ENCODE measurements at places on chromosomes 5 and 9.

GRCh38 chr5:107813559-107813958 lies 142.8 kb upstream of the EFNA5 start:
- no peak for DNase-seq

- no peak for DNase-seq
Observed at GRCh38 chr9:134422301-134423090, 96.2 kb downstream of the RXRA start.

GRCh38 chr5:151648988-151649387 lies 37.7 kb downstream of the SPARC start:
- no peak for DNase-seq

DNA sequence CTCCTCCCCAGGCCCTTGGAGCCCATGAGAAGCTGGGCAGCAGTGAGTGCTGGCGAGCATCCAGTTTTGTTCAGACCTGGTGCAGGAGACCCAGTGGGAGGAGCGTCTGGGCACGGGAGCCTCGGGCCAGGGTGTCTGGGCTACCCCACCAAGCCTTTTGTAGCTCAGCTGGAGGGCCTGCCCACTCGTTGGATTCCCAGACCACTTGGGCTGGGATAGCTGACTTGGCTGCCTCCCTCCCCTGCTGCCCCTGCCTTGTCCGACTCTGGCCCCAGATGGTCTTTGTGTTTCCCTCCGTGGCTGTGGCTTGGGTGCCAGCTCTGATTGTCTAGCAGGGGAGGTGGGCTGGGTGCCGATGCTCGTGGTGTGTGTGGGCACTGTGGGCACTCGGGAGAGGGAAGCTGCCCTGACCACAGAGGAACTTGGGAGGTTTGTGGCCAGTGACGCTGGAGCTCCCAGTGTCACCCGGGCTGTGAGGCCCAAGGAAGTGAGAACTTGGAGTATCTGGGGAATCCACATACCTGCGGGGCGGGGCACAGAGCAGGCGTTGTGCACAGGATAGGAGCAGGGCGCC lies 47.3 kb downstream of the WNK2 start:
- DNase-seq, result no peak

GRCh38 chr5:122137702-122138101 lies 8.4 kb downstream of the ZNF474 start:
- no peak for DNase-seq

- DNase-seq, result no peak
Observed at GRCh38 chr5:132641841-132642240, 16.1 kb upstream of the IL13 start.

DNA sequence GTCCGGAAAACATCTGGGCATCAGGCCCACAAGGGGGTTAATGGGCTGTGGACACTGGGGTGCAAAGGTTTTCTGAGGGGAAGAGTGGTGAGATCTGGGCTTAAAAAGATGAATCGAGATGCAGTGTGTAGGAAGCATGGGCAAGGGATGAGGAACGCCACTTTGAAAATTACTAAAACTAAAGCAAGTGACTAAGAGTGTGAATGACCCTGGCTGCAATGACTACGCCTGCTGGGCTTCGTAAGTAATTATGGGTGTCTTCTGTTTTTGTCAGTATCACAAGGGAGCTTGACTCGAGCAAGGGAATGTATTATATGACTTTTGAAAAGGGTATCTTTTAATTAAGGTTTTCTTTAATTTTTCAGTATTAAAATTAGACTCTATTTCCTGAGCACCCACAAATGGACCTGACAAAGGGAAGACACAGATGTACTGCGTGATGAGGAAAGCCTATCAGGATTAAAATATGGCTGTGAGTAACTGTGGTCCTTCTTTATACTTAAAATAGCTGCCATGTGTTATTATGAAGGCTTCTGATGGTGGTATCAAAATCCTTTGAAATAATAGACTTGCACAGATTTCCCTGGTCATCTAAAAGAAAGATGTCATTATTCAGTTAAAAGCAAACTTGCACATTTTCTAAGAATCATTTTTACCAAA lies 4.2 kb downstream of the CTXN3 start:
- DNase-seq, result no peak

GRCh38 chr5:132640613-132641012 lies 17.4 kb upstream of the IL13 start:
- no peak for DNase-seq

- no peak for DNase-seq
Observed at GRCh38 chr9:37374892-37375291, 47.6 kb upstream of the GRHPR start.

- DNase-seq, result no peak
Observed at GRCh38 chr9:126341902-126342301, 15.3 kb downstream of the MVB12B start.

GRCh38 chr5:33118761-33119415 lies 321.9 kb upstream of the TARS1 start:
- no peak for DNase-seq

- peak; percentile 86 for DNase-seq
Observed at GRCh38 chr9:15837079-15837679, 284.3 kb downstream of the CCDC171 start.

- no peak for DNase-seq
Observed at GRCh38 chr5:29040404-29040803, 2002.0 kb upstream of the CDH9 start.

GRCh38 chr5:5460311-5460710 lies 37.8 kb downstream of the ICE1 start:
- DNase-seq, result no peak

DNA sequence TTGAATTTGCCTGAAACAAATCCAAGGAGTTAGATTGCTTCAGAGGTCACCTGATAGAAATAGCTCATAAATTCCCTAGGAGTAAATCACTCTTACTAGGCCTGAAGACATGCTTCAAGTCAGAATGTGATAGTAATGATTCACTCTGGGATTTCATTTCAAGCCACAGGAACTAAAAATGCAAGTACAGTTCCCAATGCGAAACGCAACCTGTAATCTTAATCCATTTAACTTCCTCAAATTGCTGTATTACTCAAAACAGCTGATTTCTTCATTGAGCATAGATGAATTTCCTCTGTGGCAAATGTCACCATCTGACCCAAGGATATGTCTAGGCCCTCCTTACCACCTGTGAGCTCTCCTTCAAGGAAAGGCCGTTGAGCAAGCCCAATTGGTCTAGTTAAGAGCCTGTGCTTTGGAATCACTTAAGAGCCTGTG lies 32.1 kb upstream of the IL6ST start:
- peak; percentile 45 for DNase-seq

- DNase-seq, result no peak
Observed at GRCh38 chr9:68925175-68925574, 88.7 kb downstream of the PRKACG start.

DNA sequence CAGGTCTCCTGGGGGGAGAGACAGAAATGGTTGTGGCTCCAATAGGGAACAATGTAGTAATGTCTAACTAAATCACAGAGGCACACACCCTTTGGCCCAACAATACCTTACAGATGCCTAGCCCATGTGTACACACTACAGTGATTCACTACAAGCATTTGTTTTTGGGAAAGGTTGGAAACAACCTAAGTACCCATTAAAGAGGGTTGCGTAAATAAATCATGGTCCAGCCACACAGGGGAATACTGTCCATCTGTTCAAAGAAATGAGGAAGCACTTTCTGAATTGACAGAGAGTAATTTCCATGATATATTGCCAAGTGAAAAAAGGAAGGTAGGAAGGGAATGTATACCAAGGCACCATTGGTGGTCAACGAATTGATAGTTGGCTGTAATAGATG lies 22.0 kb upstream of the GTF3C5 start:
- DNase-seq, result no peak

- DNase-seq, result peak; percentile 43
Observed at GRCh38 chr5:57499262-57500050, 16.8 kb upstream of the ACTBL2 start.

- DNase-seq, result no peak
Observed at GRCh38 chr5:142984525-142984924, 214.3 kb downstream of the ARHGAP26 start.

- DNase-seq, result no peak
Observed at GRCh38 chr9:126488310-126488709, 125.4 kb upstream of the LMX1B start.

- DNase-seq, result no peak
Observed at GRCh38 chr5:10921160-10921559, 160.1 kb upstream of the DAP start.

- no peak for DNase-seq
Observed at GRCh38 chr9:128912270-128912853, 8.4 kb upstream of the PHYHD1 start.

GRCh38 chr9:88015606-88016005 lies 41.3 kb upstream of the CDK20 start:
- no peak for DNase-seq

GRCh38 chr9:111970827-111971226 lies 74.2 kb downstream of the UGCG start:
- no peak for DNase-seq

DNA sequence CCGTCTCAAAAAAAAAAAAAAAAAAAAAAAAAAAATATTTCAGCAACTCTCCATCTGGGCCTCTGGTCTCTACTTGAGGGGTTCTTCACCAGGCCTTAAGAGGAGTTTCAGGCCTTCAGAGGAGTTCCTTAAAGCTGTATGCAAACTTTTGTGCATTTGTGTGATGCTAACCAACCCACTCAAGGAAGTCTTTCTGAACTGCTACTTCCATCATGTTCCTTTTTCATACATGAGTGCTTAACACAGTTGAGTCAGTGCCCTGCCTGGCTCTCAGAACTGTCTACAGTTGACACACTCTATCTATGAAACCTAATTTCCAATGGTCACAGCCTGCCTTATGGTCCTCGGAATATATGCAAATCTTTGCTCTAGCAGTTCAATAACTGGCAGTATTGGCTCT lies 146.5 kb downstream of the MEF2C start:
- no peak for DNase-seq

- peak; percentile 36 for DNase-seq
Observed at GRCh38 chr5:151051066-151051930, 29.5 kb downstream of the TNIP1 start.

GRCh38 chr5:181242031-181242451 lies 1.7 kb downstream of the RACK1 start:
- no peak for DNase-seq

DNA sequence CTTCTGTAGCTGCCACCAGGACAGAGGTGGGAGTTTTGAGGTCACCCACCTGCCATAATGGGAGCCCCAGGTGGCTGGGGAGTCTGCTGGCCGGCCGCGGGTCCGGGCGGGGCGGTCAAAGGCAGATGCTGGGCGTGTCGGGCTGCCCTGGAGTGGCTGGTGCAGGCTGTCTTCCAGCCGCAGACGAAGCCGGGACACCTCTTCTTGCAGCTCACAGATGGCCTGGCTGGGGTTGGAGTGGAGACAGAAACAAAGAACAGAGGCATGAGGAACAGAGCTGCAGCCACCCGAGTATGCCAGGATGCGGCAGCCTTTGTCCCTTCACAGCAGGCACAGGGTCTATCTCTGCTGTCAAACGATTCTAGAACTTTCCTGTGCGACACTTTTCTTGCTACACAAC lies 18.0 kb downstream of the ORM2 start:
- DNase-seq, result no peak

GRCh38 chr9:109593612-109594011 lies 95.5 kb upstream of the PTPN3 start:
- no peak for DNase-seq

DNA sequence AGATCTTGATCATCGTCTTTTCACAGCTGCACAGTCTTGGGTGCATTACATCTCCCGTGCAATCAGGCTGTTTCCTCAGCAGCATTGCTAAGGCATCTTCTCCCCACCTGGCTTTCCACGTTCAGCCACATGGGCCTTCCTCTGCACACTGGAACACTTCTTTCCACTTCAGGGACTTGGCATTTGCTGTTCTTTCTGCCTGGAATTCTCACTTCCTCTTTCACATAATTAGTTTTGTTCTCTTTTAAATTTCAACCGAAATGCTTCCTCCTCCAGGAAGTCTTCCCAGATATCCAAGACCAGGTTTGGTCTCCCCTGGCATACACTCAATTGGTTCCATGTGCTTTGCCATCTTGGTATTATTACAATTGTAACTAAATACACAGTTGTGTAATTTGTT lies 43.8 kb downstream of the WHRN start:
- DNase-seq, result no peak

GRCh38 chr5:131147258-131147657 lies 17.8 kb downstream of the HINT1 start:
- DNase-seq, result no peak

DNA sequence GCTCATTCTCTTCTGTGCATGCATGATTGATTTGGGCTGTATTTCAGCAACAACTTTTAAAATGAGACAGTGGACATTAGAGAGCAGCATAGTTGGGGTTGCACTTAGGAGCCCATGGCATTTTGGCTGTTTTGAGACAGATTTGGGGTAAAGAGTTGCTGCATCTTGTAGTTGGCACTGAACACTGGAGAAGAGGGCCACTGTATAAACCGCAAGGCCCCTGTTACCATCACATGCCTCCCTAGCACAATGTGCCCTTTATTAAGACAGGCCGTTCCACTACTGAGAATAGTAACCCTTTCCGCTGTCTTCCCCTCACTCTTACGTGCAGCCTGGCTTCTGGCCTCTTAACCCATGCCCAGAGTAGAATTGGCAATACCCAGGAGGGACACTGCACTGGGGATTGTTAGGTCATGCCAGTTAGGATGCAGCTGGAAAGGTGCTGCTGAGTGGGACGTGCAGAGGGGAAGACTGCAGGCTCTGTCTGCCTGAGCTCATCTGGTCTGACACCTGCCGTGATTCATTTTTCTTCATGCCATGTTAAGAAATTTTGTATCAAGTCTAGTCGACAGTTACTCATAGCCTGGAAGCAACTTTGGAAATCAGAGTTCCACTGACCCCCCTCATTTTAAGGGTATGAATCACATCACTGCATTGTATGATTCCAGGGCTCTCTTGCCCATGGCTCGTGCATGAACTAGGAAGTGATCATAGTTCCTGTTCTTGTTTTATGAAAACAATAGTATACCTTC lies 146.9 kb upstream of the DMRT1 start:
- peak; percentile 31 for DNase-seq

GRCh38 chr5:143036146-143036927 lies 266.2 kb downstream of the ARHGAP26 start:
- DNase-seq, result no peak

GRCh38 chr9:35106343-35106730 lies 3.4 kb upstream of the STOML2 start:
- no peak for DNase-seq

DNA sequence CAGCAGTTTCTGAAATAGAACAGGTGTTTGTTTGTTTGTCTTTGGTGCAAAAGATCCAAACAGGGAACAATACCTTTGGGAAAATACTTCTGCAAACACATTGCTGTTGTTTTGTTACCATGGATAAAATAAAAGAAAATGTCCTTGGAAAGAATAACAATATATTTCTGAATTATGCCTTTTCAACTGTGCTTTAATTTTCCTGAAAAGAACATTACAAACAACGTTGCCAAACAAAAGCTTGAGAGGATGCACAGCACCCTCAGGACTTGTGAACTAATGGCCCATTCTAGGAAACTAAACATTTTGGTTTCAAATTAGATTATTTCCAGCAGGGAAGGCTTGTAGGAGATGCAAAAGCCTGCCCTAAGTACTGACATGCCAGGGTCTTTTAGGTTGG lies 967.2 kb downstream of the TLE4 start:
- no peak for DNase-seq

All from RKO (cell line).